Fibroblast of the conjunctiva (primary cell): ENCODE measurements at places on chromosomes 13 and 19.
A peak's percentile ranks its signal among the peaks of the same experiment; 100 is the strongest.

DNA sequence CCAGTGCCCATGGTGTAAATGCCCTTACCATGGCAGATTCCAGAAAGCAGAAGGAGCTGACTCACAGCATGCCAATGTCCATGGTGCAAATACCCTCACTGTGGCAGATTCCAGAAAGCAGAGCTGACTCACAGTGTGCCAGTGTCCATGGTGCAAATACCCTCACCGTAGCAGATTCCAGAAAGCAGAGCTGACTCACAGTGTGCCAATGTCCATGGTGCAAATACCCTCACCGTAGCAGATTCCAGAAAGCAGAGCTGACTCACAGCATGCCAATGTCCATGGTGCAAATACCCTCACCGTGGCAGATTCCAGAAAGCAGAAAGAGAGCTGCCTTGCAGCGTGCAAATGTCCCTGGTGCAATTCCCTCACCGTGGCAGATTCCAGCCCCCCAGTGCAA lies 163.8 kb upstream of the SOX1 start:
- DNase-seq: no peak

DNA sequence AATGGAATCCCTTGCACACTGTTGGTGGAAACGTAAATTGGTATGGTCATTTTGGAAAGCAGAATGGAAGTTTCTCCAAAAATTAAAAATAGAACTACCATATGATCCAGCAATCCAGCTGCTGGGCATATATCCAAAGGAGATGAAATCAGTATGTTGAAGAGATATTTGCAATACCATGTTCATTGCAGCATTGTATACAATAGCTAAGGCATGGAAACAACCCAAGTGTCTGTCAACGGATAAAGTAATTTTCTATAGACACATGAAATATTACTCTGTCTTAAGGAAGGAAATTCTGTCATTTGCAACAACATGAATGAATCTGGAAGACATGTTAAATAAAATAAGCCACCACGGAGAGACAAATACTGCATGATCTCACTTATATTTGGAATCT lies 124.7 kb downstream of the GPC5 start:
- DNase-seq: no peak

DNA sequence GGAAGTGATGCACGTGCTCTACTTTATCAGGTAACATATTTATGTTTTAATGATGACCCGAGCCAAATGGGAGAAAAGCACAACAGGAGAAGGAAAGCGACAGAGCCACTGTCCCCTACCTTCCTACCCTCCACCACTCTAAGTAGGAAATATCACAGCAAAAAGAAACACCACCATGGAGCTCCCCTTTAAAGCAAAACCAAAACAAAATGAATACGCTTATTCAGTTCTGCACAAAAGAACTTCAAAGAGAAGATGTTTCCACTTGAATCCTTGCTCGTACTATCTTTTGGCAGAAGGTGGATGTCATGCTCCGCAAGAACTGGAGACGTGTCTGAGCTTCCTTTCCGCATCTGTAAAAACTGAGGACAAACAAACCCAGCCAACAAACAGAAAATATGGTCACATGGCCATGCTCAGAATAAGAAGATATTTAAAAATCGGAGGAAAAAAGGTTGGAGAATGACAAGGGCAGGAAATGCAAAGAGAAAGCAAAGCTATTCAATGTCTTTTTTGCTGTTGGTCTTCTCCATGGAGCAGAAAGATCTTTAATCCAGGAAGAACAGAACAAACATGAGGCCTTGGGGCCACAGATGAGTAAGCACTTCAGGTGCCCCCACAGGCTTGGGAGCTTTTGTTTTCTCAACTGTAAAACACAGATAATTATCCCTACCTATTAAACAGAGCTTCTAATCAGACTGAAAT lies 19.5 kb downstream of the N4BP2L1 start:
- no peak for DNase-seq

- DNase-seq: no peak
Measured at GRCh38 chr13:21034603-21035191, 26.7 kb downstream of the LATS2 start.

DNA sequence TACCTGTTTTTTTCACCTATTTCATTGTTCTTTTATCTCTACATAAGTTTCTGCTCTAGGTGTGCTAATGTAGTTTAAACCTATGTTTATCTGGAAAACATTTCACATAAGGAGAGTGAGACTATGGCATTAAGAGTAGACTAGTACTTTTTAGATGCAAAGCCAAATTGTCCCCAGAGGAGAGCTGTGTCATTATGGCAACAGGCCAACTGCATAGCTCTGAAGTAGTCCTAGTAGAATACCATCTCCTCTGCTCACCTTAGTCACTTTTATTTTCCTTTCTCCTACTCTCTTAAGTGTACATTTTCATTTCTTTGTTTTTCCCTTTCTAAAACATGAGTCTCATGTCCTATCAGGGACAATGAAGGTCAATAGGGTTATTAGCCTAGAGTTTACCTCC lies 123.1 kb downstream of the ITGBL1 start:
- DNase-seq: no peak

GRCh38 chr13:45658586-45659235 lies 43.2 kb upstream of the ERICH6B start:
- peak; percentile 21 for DNase-seq
